ENCODE measurements at places on chromosomes 2 and 18.

DNA sequence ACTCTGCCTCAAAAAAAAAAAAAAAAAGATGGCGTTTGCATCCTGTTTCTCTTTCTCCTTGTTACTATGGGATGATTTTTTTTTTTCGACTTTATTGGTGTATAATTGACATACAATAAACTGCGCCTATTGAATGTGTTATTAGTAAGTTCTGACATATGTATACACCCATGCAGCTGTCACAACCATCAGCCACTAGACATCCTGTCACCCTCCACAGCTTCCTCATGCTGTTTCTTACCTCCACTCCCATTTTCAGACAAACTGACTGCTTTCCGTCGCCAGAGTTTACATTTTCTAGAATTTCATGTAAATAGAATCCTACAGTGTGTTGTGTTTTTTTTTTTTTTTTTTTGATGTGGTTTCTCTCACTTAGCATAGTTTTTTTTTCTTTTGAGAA, 27.9 kb downstream of the RRM2 start:
- DNase-seq = no peak

GRCh38 chr2:94984964-94985575, 40.4 kb upstream of the MAL start:
- peak; percentile 29 for DNase-seq

DNA sequence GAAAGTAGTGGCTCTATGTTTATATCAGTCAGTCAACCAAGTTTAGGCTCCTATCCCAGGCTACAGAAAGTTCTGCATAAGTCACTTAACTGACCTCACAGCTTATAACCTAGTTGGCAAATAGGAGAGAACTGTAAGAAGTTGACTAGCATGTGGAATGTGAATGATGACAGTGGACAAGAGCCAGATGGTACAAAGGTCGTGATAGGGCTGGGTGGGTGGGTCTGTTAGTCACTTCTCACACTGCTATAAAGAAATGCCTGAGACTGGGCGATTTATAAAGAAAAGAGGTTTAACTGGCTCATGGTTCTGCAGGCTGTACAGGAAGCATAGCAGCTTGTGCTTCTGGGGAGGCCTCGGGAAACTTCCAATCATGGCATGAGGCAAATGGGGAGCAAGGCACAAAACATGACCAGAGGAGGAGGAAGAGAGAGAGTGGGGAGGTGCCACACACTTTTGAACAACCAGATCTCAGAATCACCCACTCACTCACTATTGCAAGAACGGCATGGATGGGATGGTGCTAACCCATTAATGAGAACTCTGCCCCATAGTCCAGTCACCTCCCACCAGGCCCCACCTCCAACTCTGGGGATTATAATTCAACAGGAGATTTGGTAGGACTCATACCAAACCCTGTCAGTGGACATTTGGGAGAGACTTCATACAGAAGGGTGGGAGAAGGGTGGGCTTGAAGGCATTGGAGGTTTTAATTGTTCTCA, 68.8 kb downstream of the LTBP1 start:
- no peak for DNase-seq

GRCh38 chr2:27954221-27954673, 63.7 kb downstream of the BABAM2 start:
- no peak for DNase-seq

DNA sequence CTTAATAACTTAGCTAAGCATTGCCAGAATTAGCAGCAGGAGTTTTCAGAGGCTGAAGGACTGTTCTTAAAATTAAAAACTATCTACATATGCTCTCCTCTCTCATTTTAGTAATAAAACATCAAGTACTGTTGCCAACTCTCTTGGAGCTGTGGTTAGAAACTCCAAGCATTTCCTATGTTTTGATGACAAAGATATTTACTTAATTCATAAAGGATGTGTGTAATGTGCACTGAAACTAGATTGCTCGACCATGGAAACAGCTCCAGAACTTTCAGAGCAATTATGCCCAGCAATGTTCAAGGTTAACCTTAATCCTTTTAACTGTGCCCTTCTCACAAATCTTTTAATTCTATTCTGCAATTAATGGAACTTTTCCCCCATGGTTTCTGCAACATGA, 8.4 kb downstream of the GRP start:
- no peak for DNase-seq

- no peak for DNase-seq
Measured at GRCh38 chr2:69103419-69103818, 90.4 kb downstream of the ANTXR1 start.

GRCh38 chr2:188294352-188294926, 2.8 kb downstream of the GULP1 start:
- no peak for DNase-seq

- DNase-seq = peak; percentile 71
Measured at GRCh38 chr18:8480506-8481328, 128.5 kb upstream of the RAB12 start.
